ENCODE measurements at places on chromosomes 13 and 19.
A peak's percentile ranks its signal among the peaks of the same experiment; 100 is the strongest.

GRCh38 chr19:31146546-31147183 lies 202.6 kb downstream of the TSHZ3 start:
- no peak for DNase-seq

DNA sequence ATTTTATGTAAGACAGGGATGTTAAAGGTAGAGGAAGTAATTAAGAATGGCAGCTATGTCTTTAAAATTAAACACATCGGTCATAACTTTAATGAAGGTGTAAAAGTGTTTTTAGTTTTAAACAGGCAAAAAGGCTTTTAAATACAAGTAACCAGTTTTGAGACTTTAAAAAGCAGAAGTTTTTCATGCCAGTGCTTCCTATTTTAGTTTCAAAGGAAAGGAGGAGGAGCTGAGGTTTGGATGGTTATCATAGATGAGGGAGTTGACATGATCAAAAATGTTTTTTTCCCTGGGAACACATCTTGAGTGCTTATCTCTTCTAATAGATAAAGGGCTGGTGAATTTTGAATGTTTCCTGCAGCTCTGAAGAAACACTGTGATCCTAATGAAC lies 42.9 kb downstream of the LRCH1 start:
- DNase-seq = no peak

GRCh38 chr13:90933097-90933826 lies 414.2 kb upstream of the MIR17HG start:
- DNase-seq = no peak

DNA sequence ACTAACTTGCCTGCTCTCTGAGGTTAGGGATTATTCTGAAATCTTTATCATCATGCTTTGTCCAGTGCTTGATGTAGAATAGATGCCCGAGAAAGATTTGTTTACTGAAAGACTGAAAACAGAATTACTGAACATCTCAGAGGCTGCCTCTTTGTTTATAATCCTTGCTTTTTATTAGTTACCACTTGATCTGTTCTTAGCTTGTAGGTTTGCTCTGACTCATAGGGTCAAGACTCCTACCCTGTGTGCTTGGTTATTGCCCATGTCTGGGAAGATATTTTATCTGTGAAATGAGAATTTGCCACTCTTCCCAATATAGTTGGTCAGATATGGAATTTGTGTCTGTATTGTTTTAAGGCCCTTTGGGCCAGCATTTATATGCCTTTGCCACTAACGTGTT lies 675.3 kb downstream of the DIAPH3 start:
- no peak for DNase-seq

- no peak for DNase-seq
These were observed 160.1 kb downstream of the TEX29 start for GRCh38 chr13:111480503-111480902.

DNA sequence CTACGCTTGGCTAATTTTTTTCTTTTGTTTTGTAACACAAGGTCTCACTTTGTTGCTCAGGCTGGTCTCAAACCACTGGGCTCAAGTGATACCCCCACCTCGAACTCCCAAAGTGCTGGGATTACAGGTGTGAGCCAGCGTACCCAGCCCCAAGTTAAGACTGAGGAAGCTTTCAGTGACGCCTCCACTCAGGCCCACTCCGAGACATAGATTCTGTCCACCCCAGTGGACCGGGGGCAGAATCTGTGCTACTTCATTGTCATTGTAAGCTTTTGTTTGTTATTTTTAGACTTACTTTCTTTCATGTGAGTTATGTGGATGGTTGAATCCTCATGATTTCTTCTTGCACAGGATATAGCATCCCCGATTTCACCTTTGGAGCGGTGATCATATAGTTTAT lies 156.9 kb upstream of the TSHZ3 start:
- no peak for DNase-seq

GRCh38 chr13:93477238-93477637 lies 250.6 kb downstream of the GPC6 start:
- no peak for DNase-seq

DNA sequence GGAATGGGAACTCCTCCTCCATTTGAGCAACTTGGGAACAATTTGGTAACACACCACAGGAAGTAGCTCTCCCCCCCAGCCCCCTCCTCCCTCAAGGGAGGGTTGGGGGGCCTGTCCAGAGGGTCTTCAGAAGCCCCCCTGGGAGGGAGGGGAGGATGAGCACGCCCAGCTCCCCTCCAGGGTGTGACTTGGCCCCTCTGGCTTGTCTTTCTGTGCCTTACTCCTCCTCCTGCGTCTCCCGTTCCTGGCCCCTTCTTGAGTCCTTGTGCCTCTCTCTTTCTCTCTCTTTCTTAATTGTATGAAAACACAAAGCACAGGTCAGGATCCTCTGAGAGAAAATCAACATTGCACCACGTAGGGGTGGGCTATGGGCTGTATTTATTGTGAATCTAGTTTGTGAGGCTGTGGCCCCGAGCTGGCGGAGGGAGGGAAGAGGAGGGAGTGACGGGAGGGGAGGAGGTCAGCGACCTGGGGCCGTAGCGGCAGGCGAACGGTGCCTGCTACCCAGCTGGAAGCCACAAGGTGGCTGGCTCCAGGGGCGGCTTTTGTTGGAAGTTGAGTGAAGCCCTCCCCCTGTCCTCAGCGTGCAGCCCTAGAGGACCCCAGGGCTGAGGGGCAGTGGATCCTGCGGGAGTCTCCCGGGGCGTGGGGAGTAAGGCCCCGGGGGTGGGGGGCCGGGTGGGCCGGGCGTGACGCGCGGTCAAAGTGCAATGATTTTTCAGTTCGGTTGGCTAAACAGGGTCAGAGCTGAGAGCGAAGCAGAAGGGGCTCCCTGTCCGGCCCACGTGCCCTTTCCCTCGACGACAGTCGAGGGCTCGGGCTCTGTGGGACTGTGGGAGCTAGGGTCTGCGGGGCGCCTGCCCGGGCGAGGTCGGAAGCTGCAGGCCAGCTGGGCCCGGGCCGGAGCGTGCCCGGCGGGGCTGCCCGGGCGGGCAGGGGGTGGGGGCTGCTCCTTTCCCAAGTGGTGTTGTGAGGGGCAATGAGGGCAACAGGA lies 6.4 kb downstream of the LYL1 start:
- DNase-seq = no peak

- DNase-seq = peak; percentile 72
These were observed 146.0 kb upstream of the GPC6 start for GRCh38 chr13:93080587-93080986.

DNA sequence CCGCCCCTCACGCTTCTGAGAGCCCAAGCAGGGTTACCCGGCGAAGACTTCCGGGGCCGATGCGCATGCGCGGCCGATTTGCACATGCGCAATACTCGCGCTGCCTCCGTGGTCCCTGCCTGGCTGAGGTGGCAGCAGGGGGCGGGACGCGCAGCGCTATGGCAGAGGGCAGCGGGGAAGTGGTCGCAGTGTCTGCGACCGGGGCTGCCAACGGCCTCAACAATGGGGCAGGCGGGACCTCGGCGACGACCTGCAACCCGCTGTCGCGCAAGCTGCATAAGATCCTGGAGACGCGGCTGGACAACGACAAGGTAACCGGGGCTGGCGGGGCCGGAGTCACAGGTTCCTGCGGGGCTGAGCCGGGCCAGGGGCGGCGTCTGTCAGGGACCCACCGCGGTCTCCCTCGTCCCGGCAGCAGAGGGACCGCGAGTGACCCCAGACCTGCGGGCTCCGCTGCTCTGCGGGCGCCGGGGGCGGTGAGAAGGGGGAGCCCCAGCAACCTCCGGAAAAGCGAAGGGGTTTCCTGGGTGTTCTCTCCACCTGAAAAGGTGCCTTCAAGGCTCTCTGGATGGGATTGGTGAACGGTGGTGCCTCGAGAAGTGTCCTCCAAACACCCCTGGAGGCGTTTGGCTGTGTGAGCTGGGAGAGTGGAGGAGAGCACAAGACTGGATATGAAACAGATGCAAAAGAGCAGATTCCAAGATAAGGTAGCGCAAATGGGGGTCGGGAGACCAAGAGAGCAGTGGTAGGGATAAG lies at the start of gene COG6:
Gene COG6 (plus strand): TSS at position 94 of the 756 bp plus-strand sequence. CDS start 65 bp downstream, at position 159.
- DNase-seq = peak; percentile 60

- DNase-seq = no peak
These were observed 475.9 kb upstream of the HTR2A start for GRCh38 chr13:47372751-47373150.

DNA sequence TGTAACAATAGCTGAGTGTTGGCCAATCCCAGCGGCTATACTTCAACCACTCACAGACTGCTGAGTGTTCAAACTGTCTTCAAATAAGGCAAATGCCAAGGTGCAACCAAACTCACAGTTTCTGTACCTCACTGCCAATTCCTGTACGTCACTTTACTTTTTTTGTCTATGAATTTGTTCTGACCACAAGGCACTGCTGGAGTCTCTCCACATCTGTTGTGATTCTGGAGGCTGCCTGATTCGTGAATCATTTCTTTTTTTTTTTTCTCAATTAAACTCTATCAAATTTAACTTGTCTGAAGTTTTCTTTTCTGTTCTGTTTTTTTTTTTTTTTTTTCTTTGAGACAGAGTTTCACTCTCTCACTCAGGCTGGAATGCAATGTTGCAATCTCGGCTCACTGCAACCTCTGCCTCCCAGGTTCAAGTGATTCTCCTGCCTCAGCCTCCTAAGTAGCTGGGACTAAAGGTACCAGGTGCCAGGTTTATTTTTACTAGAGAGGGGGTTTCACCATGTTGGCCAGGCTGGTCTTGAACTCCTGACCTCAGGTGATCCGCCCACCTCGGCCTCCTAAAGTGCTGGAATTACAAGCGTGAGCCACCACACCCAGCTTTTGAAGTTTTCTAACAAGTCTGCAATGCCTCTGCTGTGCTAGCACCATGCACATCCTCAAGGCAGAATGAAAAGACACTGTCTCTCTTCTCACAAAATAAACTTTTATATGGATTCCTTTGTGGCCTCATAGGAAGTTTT lies 401.7 kb downstream of the IRS2 start:
- no peak for DNase-seq

GRCh38 chr19:18696023-18696422 lies 12.5 kb downstream of the CRTC1 start:
- DNase-seq = no peak

All from NCI-H1105 (cell line).